ENCODE measurements at places on chromosomes 2 and 18. TPM values are rescaled to one million over a fixed set of nuclear protein-coding genes. Genes with fewer than 3 reads are reported as not detected.

Gene MAP2
- total RNA-seq: 4.9 TPM

Gene CXCR1
- total RNA-seq: not detected

Gene UGT1A3
- not detected for total RNA-seq

Gene WNT10A
- not detected for total RNA-seq

Gene SAG
- not detected for total RNA-seq

Gene IDH1
- 162 TPM for total RNA-seq

Gene VIT
- not detected for total RNA-seq

Gene ST8SIA3
- not detected for total RNA-seq

Gene OTOF
- not detected for total RNA-seq

Gene SLC23A3
- total RNA-seq: 0.50 TPM

Gene AKAIN1
- total RNA-seq: not detected

Gene FOXD4L1
- total RNA-seq: not detected

Gene PER2
- 1.0 TPM for total RNA-seq

Gene DAW1
- total RNA-seq: 6.5 TPM

Gene OST4
- 475 TPM for total RNA-seq

Gene NAPG
- total RNA-seq: 18.3 TPM

Gene STARD6
- 0.15 TPM for total RNA-seq

Gene POTEI
- total RNA-seq: not detected

Gene MYO5B
- total RNA-seq: 0.17 TPM

Gene LYG1
- 0.45 TPM for total RNA-seq

Gene SP140
- total RNA-seq: 2.0 TPM

Gene ABCG8
- total RNA-seq: not detected

Gene LYG2
- total RNA-seq: not detected

Gene IL1RN
- not detected for total RNA-seq

Gene CYS1
- total RNA-seq: 0.30 TPM
